ENCODE measurements at places on chromosomes 2 and 18.

- no peak for DNase-seq
These were observed 38.9 kb downstream of the BCL2L11 start for GRCh38 chr2:111159641-111160040.

GRCh38 chr2:103288696-103289095, 526.9 kb downstream of the TMEM182 start:
- DNase-seq, result no peak

DNA sequence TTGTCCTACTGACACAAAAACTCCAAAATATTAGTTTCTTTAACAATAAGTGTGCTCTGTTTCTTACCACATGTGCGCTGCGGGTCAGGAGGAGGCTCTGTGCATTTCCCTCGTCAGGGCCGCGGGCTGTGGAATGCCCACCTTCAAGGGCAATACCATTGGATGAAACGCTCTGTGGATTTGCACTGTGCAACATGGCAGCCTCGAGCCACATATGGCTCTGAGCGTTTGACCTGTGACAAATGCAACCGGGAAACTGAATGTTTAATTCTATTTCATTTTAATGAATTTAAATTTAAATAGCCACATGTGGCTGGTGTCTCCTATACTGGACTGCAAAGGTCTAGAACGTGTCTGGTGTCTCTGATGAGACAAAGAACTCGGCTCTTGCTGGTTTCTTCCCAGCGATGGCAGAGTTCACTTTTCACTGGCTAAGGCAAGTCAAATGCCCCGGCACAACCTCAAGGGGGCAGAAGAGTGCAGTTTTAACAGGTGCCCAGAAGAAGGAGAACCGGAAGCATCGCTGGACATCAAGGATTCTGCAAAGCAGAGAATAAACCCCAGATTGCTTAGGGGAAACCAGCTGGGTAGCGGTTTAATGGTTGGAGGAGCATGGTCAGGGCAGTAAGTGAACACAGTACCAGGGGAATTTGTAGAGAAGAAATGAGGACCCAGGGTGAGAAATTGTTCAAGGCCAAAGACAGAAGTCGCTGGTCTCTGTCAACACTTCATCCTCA, 37.0 kb upstream of the TMEM18 start:
- no peak for DNase-seq

GRCh38 chr18:22114526-22115321, 54.7 kb upstream of the GATA6 start:
- no peak for DNase-seq

DNA sequence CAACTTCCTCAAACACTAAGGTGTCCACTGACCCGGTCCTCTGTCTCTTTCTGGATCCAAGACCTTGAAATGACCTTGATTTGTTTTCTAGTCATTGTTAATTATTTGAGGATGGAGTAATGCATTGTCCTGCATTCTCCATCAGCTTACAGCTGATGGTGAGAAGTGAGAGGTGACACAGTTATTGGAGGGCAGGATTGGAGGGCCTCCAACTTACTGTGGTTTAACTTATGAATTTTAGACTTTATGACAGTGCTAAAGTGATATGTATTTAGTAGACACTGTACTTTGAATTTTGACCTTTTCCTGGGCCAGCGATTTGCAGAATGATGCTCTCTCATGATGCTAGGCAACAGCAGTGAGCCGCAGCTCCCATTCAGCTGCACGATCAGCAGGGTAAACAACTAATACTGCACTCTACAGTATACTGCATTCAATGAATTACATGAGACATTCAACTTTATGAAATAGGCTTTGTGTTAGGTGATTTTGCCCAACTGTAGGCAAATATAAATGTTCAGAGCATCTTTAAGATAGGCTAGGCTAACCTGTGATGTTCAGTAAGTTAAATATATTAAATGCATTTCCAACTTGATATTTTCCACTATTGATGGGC, 200.0 kb upstream of the MEX3C start:
- no peak for DNase-seq
